Activated CD4-positive, CD25-positive, alpha-beta regulatory T cell treated with anti-CD3 and anti-CD28 coated beads, Interleukin-2, amount 50 U/mL, for 72 hours (primary cell): ENCODE measurements at places on chromosomes 1 and 21.

DNA sequence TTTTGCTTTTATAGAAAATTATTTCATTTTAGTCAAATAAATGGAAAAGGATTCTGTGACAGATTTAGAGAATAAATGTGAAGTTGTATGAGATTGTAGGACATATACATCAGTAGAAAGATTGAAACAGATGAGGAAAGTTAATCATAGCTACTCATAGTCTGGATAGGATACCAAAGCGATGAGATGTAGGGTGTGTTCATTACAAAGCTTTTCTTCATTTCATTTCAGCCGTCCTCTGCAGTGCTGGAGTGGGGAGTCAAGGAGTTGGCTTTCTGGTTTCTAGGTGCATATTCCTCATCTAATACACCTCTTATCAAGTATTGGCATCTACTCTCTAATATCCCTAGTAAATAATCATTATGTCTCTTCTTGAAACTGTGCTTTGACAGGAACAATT lies 149.5 kb upstream of the NEGR1 start:
- DNase-seq, result no peak

- no peak for DNase-seq
Measured at GRCh38 chr1:916173-917075, 7.3 kb upstream of the SAMD11 start.

GRCh38 chr1:115757326-115757725 lies 11.2 kb downstream of the CASQ2 start:
- DNase-seq, result no peak

DNA sequence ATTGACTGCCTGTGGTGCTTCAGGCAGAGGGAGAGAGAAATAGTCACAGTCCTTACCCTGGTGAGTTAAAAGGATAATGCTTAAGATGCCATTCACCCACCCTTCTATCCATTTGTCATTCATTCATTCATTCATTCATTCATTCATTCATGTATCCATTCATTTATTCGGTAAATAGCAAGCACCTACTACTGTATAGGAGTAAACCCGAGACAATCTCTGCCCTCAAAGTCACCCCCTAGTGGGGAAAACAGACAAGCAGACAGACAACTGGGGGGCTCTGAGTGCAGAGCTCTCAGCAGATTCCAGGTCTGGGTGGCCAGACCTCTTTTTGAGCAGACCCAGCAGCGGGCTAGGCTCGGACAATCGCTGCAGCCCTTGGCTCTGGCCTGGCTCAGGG lies 14.1 kb upstream of the ACTL8 start:
- DNase-seq, result no peak

DNA sequence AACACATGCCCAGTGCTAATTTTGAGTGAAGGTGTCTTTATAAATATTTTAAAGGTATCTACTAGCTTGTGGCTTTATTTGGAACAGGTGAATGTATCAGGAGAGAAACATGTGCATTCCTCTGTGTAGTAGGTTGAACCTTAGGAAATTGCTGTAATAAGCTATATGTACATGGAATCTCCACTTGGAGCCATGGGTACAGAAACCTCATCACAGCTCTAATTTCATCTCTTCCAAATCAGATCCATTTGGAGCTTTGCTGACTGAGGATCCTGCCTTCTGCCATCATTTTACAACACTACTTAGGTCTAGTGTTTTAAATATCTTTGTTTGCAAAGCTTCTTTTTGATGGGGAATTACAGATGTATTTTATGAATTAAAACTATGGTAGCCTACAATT lies 2.1 kb downstream of the KCNK2 start:
- DNase-seq, result no peak

DNA sequence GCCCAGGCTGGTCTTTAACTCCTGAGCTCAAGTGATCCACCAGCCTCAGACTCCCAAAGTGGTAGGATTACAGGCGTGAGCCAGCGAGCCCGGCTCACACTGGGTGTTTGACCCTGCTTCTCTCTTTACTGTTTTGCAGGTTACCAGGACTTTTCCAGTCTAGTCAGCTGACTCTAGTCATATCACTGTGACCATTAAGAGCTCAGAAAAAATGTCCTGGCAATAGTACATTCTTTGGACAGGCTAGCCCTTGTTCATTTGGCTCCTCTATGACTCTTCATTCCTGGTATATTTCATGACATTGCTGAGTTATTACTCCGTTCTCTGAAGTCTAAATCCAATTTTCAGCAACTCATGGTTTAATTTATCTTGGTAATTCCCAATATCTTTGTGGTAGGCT lies 8.0 kb upstream of the CA6 start:
- no peak for DNase-seq

DNA sequence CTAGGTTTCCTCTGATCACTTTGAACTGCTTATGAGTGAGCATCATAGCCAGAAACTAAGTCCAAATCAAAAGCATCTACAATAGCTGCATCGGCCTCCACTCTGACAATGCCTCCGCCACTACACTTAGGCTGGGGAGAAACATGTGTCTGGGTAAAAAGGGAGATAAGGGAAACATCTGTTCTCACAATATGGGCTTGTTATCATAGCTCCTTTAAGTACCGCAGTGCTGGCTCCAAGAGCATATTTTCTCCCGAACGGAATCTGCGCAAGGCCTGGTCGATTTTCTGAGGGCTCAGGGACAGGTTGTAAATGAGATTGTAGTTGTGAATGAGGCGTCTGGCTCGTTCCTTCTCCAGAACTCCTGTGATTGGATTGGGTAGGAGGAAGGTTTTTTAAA lies 63.9 kb upstream of the CYP2J2 start:
- no peak for DNase-seq

DNA sequence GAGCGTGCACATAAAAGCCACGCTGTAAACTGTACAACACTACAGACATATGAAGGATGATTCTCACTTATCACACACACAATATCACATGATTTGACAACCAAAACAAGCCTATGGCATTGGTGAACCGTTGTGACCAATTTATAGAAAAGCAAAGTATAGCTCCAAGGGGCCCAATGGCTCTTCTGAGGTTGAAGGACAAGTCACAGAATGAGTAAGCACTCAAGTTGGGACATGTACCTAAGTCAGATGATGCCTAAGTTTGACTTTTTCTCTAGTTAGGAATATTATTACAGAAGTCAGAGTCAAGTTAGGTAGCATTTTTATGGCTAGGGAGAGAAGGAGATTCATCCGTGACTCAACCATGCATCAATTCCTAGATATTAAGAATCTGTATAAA lies 45.7 kb downstream of the PLPP3 start:
- no peak for DNase-seq

DNA sequence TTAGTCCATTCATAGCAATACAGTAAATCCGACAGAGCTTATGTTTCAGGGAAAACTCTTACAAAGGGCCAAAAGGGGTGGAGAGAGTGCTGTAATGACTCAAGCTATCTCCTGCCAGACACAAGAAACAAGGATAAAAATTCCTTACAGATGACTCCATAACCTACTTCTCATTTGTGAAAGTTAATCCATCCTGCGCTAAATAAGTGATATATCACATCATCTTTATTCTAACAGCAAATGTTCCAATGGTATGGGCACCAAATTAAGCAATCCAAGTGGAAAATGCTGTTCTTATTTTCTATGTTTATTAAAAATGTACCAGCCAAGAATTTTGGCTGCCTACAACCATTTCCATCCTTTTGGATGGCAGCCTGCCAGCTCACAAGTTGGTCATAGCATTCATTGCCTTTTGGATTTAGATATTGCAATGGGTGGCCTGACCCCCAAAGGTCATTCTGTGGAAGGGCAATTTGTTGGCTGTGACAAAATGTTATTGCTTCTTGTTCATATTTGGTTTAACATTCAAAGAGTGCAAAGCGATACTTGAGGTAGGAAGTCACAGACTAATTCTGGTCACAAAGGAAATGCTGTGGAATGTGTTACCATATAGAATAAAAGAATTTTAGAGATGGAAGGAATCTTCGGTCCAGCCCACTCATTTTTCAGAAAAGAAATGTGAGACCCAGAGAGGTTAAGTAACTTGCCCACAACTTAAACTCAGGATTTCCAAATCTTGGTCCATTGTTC lies 2.8 kb upstream of the ENAH start:
- no peak for DNase-seq

GRCh38 chr1:225881959-225882693 lies at the start of gene TMEM63A:
TMEM63A (minus strand) TSS chr1:225882380; CDS start chr1:225877580, 4,800 bp downstream.
- peak; percentile 86 for DNase-seq

- DNase-seq, result no peak
Measured at GRCh38 chr1:245684571-245684970, 529.8 kb downstream of the KIF26B start.

GRCh38 chr1:182968836-182969734 lies 16.1 kb upstream of the SHCBP1L start:
- DNase-seq, result no peak

DNA sequence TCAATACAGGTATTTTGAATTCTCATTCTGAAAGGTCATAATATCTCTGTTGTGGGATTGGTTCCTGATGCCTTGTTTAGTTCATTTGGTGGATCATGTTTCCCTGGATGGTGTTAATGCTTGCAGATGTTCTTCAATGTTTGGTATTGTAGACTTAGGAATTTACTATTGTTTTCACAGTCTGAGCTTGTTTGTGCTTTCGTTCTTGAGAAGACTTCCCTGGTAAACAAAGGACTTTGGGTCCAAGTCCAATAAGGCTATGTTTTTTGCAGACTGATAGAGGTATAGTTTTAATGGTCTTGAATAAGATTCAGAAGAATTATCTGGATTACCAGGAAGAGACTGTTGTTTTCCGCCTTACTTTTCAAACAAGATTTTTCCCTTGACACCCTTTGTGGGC lies 1646.3 kb downstream of the AMY1C start:
- no peak for DNase-seq

DNA sequence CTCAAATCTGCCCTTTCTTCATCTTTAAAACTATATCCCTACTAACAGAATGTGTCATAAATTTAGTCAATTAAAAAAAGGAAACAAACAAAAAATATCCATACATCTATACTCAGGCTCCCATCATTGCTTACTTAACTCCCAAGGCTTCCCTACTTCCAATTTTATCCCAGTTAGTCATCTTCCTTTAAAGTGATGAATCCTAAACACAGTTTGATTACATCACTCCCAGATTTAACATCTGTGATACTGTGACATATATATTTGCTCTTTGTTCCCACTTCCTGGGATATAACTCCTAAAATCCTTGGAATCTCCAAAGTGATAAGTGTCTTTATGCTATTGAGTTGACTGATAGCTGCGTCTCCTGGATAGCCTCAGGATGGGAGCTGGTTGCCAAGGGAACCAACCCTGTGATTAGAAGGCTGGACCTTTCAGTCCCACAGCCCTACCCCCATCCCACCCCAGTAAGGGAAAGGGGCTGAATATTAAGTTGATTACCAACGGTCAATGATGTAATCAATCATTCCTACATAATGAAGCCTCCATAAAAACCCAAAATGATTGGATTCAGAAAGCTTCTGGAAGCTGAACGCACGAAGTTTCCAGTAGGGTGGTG lies 21.6 kb downstream of the GLMN start:
- DNase-seq, result no peak

DNA sequence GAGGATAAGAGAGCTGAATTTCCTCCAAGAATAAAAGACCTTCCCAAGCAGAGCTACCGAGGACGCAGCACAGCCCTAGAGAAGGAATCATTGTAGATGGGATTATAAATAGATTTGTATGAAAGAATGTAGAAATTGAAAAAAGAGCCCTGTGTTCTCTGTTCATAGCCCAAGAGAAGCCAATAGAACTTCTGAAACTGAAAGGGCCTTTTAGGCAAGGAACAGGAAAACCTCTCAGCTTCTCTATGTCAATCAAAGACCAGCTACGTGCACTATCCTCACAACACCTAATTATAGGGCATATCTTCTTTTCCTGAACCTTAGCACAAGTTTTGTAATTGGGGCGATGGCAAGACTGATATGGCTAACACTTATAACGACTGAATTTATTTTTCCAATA lies 192.4 kb upstream of the RNPC3 start:
- no peak for DNase-seq

- no peak for DNase-seq
Measured at GRCh38 chr1:59707178-59707791, 107.5 kb upstream of the HOOK1 start.

DNA sequence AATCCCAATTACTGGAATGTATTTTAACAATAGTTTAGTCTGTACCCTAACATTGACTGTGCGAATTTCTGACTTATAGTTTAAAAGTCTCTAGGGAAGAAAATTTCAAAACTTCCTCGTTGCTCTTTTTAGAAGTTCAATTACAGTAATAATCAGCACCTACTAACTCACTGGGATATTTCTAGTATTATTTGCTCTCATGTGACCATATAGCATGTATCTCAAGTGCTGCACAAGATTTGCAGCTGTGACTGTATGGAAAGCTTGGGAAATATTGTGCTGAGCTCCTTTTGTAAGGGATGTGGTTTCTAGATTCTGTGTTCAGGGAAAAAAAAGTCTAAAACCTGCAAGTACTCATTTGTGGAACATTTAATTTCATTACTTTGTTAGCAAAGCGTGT lies 153.1 kb downstream of the ST6GALNAC3 start:
- DNase-seq, result no peak

DNA sequence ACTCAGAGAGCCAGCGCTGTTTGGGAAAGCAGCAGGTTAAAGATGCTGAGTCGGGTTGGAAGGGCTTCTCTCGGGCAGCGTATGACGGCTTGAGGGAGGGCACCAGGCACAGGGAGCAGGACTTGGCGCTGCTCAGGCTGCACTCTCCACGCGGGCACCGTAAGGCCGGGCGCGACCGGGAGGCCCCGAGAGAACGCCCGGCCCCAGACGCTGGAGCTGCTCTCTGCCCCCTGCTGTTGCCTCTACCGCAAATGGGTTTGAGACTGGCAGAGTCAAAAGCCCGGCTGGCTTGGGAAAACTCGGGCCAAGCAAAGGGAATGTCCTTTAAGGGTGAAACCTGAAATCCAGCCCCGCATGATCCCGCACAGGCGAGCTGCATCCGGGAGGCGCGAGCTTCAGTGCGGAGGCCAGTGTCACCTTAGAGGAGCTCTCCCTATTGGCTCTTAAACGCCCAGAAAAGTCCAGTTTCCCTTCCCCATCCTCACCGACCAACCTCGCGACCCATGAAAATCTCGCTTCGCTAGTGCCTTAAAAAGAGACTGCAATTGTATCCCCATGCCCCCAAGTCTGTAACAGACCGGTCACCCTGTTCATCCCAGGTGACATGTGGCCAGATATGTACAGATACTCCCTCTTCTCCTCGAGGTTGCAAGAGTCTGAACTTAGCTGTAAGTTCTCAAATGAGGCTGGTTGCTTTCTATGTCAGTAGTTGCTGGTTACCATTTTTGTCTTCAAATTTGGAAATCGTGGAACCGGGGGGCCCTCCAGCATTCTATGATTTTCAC lies 1.1 kb downstream of the PRRX1 start:
- no peak for DNase-seq

DNA sequence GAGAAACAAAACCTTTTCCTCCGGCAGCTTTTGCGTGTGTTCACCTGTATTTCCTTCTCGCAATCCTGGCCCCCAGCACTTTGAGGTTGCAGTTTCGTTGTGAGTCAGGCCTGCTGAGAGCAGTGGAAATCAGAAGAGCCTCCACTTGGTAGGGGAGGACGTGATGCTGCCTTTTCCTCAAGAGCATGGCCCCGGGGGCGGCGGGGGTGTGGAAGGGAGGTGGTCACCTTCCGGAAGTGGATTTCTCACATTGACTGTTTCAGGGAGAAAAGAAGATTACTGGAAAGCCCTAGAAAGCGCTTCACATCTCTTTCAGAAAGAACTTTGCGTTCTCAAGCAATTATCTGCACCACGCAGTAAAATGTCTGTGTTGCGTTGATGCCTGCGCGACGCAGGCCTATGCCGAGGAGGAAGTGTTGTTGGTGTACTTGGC lies 12.2 kb upstream of the IL10 start:
- peak; percentile 69 for DNase-seq
